ENCODE measurements at places on chromosomes 5 and 9.

GRCh38 chr5:84028093-84028492 is 307.4 kb upstream of the HAPLN1 start:
- DNase-seq = no peak

GRCh38 chr9:99071313-99072039 is 33.4 kb upstream of the TGFBR1 start:
- DNase-seq = no peak

DNA sequence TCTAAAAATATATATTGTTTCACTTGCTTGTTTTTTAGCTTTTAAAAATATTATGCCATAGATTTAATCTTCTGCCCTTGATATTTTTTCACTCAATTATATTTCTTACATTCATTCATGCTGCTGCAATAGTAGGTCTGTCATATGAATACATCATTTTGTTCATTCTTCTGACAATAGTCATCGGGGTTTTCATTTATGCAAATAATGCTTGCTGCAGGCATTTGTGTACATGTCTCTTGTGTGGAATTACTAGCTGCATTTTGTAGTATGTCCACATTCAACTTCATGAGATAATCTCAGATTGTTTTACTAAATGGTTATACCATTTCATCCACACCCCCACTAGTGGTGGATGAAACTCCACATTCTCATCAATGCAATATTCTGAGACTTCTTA is 5.3 kb upstream of the PLPP1 start:
- no peak for DNase-seq

DNA sequence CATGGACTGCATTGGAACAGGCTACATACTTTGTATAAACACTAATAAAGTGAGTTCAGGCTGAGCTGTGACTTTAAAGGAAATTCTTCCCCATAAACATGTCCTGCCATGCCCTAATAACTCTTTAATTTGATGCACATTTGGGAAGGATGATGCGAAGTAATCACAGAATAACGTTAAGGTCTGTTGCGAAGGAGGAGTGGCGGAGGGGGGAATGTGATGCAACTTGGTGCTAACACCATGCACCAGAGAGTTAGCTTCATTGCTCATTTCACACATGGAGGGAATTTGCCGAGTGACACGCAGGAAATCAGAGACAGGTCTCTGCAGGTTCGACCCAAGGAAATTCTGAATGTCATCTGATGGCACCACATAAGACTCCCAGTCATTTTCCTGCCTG is 32.9 kb downstream of the SLIT3 start:
- DNase-seq = no peak

DNA sequence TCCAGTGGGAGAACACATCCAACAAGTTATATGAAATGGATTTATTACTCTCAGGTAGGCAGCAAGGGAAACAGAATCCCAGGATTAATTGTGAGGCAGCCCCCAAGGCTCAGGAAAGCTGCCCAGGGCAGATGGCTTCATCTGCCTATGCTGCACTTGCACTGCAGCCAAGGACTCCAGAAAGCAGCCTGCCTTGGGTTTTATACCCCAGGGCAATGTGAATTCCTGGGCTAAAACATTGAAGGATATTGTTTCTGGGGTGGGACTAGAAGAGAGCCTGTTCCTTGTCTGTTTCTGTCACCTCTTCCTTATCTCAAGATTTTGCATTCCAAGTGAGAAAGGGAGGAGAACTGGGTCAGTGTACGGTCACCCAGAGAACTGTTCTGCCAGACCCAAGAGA is 8.8 kb upstream of the CCL27 start:
- DNase-seq = no peak

- no peak for DNase-seq
These were observed 151.4 kb downstream of the AUH start for GRCh38 chr9:91210318-91210717.

DNA sequence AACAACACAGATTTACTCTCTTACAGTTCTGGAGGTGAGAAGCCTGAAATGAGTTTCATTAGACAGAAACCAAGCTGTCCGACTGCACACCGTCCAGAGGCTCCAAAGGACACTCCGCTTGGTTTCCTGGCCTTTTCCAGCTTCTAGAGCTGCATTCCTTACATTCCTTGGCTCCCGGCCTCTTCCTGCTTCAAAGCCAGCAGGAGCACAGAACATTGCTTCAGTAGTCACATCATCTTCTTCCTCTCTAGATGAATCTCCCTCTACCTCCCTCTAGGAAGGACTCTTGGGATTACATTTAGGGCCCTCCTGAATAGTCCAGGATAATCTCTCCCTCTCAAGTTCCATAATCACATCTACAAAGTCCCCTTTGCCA is 213.3 kb downstream of the CDK5RAP2 start:
- DNase-seq = no peak

DNA sequence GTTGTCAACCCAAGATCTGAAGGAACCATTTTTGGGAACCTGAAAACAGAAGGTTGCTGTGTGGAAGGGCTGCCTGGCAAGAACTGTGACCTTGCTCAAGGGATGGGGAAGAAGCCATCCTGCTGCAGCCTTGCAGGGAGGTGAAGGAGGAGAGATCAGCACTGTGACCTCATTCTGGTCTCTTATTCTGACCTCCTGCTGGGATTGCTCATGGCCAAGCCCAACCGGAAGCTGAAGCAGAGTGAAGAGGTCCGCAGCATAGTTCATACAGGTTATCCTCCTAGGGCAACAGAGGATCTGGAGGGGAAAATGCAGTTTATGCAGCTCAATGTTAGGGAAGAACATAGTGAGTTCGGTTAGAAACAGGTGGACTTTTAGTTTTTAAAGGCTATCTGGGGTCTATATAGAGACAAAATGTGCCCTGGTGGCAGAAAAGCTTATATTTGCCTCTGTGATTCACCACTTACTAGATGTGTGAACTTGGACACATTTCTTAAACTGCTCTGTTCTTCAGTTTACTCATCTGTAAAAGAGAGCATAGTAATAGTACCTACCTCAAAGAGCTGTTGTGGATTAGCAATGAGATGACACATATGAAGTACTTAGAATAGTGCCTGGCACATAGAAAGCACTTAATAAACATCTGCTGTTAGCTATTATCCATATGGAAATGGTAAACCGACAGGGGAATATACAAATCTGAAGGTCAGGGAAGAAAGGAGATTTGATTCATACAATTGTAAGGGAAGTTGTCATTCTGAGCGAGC is 57.9 kb upstream of the BNC2 start:
- DNase-seq = no peak
